ENCODE measurements at places on chromosomes 2 and 18.

DNA sequence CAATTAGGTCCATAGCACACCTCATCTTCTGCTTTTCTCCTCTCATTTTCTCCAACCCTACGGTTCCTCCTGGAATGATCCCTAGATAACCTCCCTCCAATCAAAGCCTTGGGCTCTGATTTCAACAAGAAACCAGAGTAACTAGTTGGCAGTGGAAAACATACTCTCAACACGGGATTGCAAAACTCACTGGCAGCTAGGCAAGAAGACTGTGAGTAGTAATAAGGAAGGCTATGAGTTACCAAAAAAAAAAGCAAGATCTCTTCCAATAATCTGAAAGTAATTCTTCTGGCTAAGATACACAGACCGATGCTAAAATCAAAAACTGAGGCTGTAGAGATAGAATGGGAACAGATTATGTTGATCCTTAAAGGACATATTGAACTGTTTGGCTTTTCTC, 28.4 kb upstream of the CCDC102B start:
- DNase-seq: no peak

- DNase-seq: no peak
These were observed 25.5 kb downstream of the CCDC141 start for GRCh38 chr2:179024445-179024844.

GRCh38 chr18:48263192-48263853, 145.9 kb downstream of the ZBTB7C start:
- no peak for DNase-seq

- DNase-seq: no peak
These were observed 96.3 kb upstream of the STON1 start for GRCh38 chr2:48433682-48434081.

GRCh38 chr2:68746408-68746807, 11.8 kb downstream of the ARHGAP25 start:
- DNase-seq: no peak

GRCh38 chr2:18704276-18704675, 114.9 kb upstream of the NT5C1B start:
- no peak for DNase-seq

- DNase-seq: no peak
These were observed 72.7 kb downstream of the MARCHF4 start for GRCh38 chr2:216299588-216299987.

- DNase-seq: no peak
These were observed 100.3 kb downstream of the FEZ2 start for GRCh38 chr2:36497570-36498163.

GRCh38 chr18:60892441-60892840, 440.8 kb upstream of the CDH20 start:
- DNase-seq: no peak

- DNase-seq: no peak
These were observed 94.5 kb upstream of the MYCN start for GRCh38 chr2:15845737-15846405.

DNA sequence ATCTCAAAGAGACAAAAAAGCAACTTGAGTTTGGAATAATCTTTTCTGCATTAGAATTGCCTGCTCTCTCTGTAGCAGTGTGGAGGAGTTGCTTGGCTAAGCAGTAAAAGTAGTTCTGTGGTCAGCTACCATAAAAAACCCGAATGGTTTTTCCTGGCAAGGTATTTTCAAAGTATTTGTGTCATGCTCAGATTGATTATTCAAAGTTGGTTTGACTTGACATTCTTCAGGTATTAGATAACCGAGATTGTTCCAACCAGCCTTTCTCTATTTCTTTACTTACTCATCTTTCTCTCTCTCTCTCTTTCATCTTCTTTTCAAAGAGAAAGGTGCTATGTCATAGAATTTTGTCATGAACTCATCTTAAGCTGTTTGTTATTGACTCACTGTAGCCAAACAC, 404.9 kb downstream of the CPS1 start:
- DNase-seq: no peak

DNA sequence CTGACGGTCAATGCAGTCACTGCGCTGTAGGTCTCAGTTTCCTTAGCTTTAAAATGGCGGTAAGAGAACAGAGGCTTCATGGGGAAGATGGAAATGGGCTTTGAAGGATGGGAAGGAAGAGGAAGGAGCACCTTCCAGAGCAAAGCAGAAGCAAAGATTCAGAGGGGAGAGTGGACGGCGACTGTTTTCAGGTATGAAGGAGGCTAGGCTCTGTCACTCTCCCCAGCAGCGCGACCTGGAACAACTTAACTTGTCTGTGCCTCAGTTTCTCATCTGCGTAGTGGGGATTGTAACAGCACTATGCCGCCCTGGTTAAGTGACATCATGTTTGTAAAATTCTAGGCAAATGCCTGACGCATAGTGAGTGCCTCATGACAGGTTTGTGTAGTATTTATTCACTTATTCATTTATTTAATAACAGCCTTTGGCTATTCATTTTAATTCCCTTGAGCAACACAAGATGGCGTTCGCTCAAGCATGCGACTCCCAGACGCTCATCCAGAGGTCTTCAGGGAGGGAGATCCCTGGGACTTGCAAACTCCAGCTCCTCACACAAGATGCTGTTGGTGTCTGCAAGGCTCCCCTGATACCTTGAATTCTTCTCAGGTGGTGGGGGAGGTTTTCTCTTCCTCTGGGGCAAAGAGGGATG, 336.3 kb downstream of the DYSF start:
- DNase-seq: no peak

DNA sequence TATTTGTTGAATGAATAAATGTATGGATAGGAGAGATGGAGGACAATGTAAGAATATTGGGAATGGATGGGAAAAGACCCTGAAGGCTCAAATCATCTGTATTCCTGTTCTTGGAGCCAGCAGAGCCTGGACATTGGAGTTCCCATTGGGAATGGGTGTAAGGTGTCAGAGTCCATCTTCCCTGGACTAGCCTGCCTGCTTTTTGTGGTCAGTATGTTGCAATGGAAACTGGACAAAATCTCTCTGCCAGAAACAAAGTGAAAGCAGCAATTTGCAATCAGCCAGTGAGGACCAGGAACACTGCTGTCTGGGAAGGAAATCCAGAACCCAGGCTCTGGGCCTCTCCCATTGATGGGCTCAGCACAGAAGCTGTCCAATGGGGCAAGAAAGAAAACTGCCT, 83.5 kb upstream of the SKOR2 start:
- no peak for DNase-seq

- no peak for DNase-seq
These were observed 30.2 kb upstream of the DOCK10 start for GRCh38 chr2:225072444-225072843.

DNA sequence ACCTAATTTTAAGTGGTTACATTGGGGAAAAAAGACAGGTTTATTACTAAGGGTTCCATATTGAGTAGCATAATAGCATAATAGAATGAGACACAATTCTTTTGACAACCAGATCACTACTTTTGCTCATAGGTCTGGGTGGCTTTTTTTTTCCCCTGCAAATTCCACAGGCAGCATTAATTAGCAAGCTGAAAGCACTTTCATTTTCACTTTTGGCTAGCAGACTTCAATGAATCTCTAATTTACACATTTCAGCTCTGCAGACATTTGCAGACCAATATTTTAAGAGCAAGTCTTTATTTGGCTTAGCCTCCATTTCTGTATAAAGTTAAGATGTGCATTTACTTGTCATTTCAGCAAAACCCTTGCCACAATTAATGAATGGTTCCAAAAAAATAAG, 185.5 kb downstream of the NOL4 start:
- DNase-seq: no peak

- no peak for DNase-seq
These were observed 1.2 kb downstream of the VPS54 start for GRCh38 chr2:64017811-64018700.

GRCh38 chr2:15435474-15435873, 125.7 kb downstream of the NBAS start:
- no peak for DNase-seq

DNA sequence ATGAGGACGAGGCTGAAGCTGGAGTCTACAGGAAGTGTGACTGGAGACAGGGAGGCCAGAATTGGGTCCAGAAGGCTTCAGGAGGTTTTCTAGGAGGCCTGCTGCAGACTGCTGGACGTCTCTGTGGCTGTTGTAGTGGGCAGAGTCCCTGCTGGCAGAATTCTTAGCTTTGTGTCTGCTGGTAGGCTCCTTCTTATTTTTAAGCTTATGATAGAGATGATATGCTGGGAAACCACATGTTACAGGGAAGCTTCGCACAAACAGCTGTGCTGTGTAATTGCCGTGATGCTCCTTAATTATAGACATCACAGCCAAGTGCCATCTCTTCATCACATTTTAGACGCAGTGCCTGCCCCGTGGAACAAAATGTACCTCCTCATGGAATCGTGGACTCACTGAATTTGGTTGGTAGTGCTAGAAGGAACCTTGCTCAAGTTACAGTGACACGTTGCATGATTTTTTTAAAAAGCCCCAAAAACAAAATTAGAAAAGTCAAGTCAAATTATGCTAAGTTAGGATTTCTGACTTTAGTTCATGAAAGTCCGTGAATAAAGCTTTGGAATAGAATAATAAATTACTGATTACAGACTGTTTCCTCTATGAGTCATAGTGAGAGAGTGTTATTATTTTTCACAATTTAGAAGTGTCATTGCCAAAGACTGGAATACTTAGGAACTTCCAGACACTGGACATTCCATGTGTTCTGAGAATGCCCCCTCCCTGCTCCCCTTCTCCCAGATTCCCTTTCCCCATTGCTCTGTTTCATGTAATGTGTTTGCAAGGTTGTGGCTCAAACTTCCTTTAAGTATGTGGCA, 144.1 kb downstream of the FHOD3 start:
- no peak for DNase-seq

DNA sequence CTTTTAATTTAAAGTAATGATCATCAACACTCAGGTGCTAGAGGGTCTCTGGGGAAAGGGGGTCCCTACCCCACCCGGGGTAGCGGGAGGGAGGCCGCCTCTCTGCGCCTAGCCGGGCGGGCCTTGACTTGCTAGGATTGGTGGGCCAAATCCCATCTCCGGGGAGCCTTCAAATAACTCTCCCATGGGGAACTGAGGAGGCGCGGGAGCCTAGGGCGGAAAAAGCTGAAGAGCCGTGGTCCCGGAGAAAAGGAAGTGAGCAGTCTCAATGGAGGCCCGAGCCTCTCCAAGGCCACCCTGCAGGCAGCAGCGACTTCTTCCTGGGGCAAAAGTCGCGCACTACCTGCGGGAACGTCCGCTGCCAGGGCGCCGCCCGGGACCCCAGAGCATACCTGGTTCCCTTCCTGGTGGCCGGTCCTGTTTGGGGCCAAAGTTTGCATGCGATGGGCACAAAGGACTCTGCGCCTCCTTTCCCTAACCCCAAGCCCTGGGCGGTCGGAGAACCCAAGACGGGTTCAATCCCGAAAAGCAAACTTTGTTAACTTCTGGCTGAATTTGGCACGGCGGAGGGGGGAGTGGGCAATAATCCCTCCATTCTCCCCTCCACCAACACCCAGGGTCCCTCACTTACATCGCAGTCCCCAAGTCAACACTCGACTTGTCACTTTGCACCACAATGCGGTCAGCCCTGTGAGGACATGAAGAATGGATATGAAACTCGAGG, 13.6 kb downstream of the EN1 start:
- no peak for DNase-seq

- no peak for DNase-seq
These were observed 54.4 kb downstream of the DOK6 start for GRCh38 chr18:69455125-69455524.

GRCh38 chr2:43100883-43101662, 125.3 kb downstream of the ZFP36L2 start:
- no peak for DNase-seq

GRCh38 chr2:20490300-20491181, 43.7 kb downstream of the RHOB start:
- no peak for DNase-seq

DNA sequence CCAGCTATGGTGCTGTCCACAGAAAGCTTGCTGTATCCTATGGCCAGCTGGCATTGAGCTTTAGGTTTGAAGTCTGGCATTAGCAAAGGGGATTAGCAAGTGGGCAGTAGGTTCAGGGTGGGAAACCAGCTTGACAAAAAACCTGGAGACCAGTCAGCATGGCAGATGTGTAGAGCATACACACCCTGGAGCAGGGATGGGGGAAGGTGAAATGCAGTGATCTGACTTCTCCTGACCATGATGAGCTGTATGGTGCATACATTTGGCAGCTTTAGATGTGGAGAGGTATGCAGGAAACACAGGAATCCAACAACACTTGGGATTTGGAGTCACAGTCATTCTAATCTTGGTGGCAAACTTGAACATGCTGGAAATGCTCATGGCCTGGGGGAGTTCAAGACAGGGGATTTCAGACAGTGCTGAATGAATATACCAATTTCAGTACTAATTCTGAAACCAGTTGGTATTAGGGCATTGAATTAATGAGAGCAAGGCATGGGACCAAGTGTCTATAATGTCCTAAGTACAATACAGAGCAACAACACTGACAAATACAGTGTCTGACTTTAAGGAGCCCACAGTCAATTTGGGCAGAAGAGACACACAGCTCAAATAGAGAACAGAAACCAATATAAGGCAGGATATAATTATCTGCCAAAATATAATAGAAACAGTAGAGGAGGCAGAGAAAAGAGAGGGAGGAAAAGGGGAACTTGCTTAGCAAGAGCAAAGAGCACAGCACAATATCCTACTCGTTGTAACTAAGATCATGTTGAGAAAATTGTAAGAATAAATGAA, 11.8 kb downstream of the ARHGAP15 start:
- no peak for DNase-seq

GRCh38 chr2:18566145-18566769, 5.8 kb upstream of the RDH14 start:
- no peak for DNase-seq

DNA sequence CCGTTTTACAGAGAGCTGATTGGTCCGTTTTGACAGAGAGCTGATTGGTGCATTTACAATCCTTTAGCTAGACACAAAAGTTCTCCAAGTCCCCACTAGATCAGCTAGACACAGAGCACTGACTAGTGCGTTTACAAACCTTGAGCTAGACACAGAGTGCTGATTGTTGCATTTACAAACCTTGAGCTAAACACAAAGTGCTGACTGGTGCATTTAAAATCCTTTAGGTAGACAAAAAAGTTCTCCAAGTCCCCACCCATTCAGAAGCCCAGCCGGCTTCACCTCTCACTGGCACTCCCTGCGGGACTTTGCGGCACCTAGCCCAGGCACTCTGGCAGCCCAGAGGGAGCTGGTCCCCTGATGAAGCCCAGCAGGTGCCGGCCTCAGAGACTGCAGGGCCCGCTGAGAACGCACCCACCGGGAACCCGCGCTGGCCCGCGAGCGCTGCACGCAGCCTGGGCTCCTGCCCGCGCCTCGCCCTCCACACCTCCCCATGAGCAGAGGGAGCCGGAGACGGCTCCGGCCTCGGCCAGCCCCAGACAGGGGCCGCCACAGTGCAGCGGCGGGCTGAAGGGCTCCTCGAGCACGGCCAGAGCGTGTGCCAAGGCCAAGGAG, 508.1 kb upstream of the CHAC2 start:
- no peak for DNase-seq

All from 8988T (cell line).